Caco-2 (cell line): ENCODE measurements at places on chromosomes 11 and 22. TPM values are rescaled to one million over a fixed set of nuclear protein-coding genes. Genes with fewer than 3 reads are reported as not detected.

GRCh38 chr11:117790279-117790678 lies 6.7 kb downstream of the DSCAML1 start:
- DNase-seq = no peak
- H3K4me3 ChIP-seq = no peak overlapping the region
- H3K36me3 ChIP-seq = no peaks in the 10 kb centered on the region
- no peak overlapping the region for H3K27ac ChIP-seq

GRCh38 chr22:22084089-22084711 lies 101.6 kb upstream of the TOP3B start:
- H3K4me3 ChIP-seq = no peak overlapping the region
- H3K4me1 ChIP-seq = no peaks in the 10 kb centered on the region
- H3K36me3 ChIP-seq = no peaks in the 10 kb centered on the region; the same call in 1 of the 2 replicates
- DNase-seq = no peak
- no peak overlapping the region for H3K27ac ChIP-seq
- H3K27me3 ChIP-seq = no peaks in the 10 kb centered on the region

DNA sequence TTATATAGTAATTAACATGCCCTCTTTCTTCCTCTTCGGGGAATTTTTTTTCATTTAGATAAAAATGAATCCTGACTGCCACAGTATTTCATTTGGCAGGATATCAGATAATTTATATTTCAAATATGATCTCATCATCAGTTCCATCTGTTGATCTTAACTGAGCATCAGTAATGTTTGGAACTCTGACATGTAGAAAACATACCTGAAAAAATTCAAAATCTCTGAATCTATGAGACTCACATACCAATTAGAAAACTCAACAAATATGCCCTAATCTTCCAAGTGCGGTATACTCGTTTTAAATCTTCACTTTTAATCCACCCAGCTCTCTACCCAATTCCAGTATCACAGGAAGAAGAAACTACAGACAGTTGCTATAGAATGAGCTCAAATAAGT lies 161.9 kb downstream of the MSANTD4 start:
- no peak overlapping the region for H3K27ac ChIP-seq
- no peak overlapping the region for H3K4me3 ChIP-seq
- no peak for DNase-seq
- no peaks in the 10 kb centered on the region for H3K27me3 ChIP-seq
- no peaks in the 10 kb centered on the region for H3K36me3 ChIP-seq
- no peaks in the 10 kb centered on the region for H3K4me1 ChIP-seq

DNA sequence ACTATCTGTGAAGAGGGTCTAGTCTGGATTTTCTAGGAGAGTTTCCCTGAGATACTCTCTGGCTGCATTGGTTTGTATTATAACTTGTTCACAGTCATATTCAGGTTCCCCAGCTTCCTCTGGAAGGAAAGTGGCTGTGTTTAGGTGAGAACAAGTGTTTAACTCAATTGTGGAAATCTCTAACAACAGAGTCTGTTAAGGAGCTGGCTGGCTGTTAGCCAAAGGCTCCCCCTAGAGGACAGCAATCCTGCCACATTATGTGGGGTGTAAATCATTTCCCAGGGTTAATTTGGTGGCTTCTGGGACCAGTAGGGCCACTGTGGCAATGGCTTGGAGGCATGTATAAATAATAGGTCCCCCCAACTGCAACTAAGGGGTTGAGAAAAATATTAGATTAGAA lies 18.4 kb downstream of the MS4A6E start:
- H3K27ac ChIP-seq = no peak overlapping the region
- no peaks in the 10 kb centered on the region for H3K4me1 ChIP-seq
- H3K4me3 ChIP-seq = no peak overlapping the region
- H3K27me3 ChIP-seq = no peaks in the 10 kb centered on the region
- DNase-seq = no peak
- no peaks in the 10 kb centered on the region for H3K36me3 ChIP-seq

The IMMP1L gene
- 38.6 and 40.1 TPM in 2 replicates for total RNA-seq
